T-helper 2 cell treated with Interferon-gamma antibody and Interleukin-4, amounts not matched to agents 5 μg/mL and 100 μg/mL, for 36 hours (primary cell): ENCODE measurements at places on chromosomes 3 and 15.

GRCh38 chr3:104943974-104944373 lies 422.7 kb upstream of the ALCAM start:
- no peak for DNase-seq

DNA sequence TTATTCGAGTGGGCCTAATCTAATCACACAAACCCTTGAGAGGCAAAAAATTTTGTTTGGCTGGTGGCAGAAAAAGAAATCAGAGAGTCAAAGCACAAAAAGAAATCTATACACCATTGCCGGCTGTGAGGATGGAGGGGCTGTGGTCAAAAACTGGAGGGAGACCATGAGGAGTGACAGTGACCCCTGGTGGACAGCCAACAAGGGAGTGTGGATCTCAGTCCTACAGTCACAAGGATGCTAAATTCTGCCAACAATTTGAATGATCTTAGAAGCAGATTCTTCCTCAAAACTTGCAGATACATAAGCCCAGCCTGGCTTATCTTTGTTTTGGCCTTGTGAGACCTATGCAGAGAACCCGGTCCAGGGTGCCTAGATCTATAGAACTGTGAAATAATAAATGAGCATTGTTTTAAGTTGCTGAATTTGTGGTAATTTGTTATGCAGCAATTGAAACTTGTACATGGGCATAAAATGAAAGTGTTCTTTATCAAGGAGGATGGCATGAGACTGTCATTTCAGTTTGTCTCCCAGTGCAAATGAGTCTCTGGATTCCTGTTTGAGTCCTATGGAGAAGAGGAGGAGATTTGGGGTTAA lies 103.0 kb upstream of the ARHGEF26 start:
- no peak for DNase-seq

- no peak for DNase-seq
Measured at GRCh38 chr3:9795207-9795606, 2.3 kb downstream of the ARPC4 start.

GRCh38 chr3:35502699-35503098 lies 136.6 kb upstream of the ARPP21 start:
- no peak for DNase-seq

DNA sequence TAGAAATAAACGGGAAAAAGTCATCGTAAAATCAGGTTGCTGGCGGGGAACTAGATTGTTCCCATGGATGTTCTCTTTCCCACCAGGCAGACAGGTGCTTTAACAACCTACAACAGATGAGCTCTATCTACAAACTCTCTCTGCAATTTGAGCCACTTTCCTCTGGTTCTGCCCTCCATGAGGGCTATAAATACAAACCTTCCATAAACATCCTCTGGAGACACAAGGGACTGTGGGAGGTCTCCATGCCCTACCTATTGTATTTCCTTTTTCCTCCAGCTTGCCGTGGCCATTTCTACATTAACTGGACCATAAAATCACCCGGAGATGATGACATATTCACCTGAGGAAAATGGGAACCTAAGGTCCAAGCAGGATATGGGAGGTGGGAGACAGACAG lies 151.1 kb downstream of the GABRB3 start:
- no peak for DNase-seq

GRCh38 chr3:65314269-65314668 lies 626.5 kb upstream of the ADAMTS9 start:
- DNase-seq = no peak

- DNase-seq = no peak
Measured at GRCh38 chr15:73957276-73957675, 31.0 kb downstream of the LOXL1 start.

DNA sequence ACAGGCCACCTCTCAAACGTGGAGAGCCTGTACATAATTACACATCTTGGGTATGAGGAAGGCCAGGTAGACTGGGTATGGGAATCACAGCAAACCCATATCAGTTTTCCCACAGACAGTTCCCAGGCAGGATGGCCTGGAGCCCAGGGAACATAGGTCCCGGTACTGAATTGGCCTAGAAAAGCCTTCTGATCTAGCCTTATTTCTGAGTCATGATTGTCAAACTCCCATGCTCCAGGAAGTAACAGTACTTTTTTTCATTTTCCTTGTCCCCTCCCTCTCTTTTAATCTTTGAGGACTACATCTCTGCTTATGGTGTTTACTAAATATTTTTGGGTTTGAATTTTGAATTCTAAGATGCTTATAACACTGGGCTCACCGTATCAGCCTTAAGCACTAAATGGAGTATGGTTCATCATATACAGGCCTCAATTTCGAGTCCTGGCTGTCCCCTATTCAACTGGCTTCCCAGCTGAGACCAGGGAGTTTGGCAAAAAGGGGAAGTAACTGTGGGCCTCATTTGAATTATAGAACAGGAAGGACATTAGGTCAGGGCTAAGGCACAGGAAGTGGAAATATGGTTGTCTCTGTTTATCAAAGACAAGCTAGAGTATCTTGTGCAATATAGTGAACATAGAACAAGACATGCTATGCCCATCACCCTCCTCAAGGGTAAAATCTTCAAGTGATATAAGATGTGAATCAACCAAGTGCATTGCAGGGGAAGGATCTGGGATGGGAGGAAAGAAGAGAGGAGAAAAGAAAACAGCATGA lies 494.6 kb downstream of the NTRK3 start:
- DNase-seq = no peak

GRCh38 chr3:50237133-50237651 lies 1.2 kb downstream of the GNAI2 start:
- DNase-seq = peak; percentile 30
